ELR (cell line): ENCODE measurements at places on chromosomes 1 and 21.

DNA sequence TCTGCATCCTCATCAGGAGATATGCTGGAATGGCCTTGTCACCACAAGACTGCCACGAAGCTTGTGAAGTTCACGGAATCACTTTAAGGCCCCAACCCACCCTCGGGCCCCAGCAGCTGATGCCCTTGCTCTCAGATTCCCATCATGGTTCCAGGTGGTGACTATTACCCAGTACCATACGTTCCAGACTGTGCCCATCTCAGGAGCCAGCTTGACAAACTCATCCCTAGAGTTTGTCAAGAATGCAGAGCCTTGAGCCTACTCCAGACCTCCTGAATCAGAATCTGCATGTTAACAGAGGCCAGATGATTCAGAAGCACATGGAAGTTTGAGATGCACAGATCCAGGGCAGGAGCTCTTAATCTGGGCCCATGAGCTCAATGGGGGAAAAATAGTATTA, 53.9 kb upstream of the RBM15 start:
- DNase-seq: no peak

- no peak for DNase-seq
Observed at GRCh38 chr1:56755911-56756310, 63.3 kb downstream of the FYB2 start.

- DNase-seq: no peak
Observed at GRCh38 chr21:17118638-17119384, 394.0 kb upstream of the CXADR start.

GRCh38 chr1:92653605-92654381, 131.1 kb downstream of the EVI5 start:
- no peak for DNase-seq

DNA sequence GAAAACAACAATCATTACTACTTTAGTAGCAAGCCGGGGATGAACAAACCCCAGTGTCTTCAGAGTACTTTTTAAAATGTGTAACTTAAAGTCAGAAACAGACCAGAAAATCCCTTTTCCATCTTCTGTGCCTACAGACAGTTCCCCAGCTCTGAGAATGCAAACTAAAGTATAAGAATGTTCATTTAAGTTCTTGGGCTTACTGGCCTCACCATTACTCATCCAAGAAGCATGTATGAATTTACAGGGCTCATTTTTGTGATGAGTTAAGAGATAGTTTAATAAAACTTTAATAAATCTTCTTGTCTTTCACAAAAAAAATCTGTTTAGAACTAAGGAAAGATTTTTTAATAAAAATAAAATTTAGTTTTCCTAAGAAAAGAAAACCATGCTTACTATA, 4.6 kb downstream of the LPGAT1 start:
- peak; percentile 82 for DNase-seq

GRCh38 chr1:81592233-81592632, 208.5 kb upstream of the ADGRL2 start:
- no peak for DNase-seq

- no peak for DNase-seq
Observed at GRCh38 chr21:42572906-42573495, 59.3 kb downstream of the SLC37A1 start.

GRCh38 chr1:169586067-169586394, 250 bp downstream of the F5 start:
- DNase-seq: no peak

DNA sequence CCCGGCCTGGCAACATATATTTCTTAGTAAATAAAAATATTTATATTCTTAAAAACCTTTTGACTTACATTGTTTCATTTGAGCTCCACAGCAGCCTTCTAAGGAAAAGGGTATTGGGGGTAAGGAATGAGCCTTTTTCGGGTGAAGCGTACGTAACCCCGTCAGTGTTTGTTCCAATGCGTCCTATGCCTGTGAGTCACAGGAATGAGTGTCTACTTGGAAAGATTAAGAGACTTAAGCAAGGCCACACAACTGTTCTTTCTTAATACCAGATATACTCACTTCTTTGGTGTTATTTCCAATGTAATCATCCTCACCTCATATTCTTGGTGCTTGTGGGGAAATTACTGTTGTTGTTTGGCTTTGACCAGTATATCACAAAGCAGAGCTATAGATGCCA, 22.7 kb downstream of the WDTC1 start:
- DNase-seq: no peak

GRCh38 chr1:194045416-194045815, 859.0 kb upstream of the B3GALT2 start:
- peak; percentile 85 for DNase-seq

- DNase-seq: no peak
Observed at GRCh38 chr1:71645015-71645414, 564.2 kb upstream of the ZRANB2 start.

- no peak for DNase-seq
Observed at GRCh38 chr1:178399177-178399728, 97.5 kb downstream of the CLEC20A start.

DNA sequence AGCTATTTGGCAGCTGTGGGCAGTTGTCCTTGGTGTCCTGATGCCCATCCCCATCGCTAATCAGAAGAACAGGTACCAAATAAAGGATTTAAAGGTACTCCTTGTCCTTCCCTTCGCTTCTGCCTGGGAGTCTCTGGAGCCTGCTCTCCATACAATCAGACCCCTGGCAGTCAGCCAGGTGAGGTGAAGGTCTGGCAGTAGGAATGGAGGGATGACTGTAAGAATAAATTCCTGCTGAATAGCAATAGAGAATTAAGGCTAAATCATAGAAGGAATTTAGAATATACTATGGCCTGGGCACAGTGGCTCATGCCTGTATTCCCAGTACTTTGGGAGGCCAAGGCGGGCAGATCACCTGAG, 9.2 kb downstream of the THBS3 start:
- DNase-seq: no peak

GRCh38 chr1:22184892-22185612, 42.2 kb upstream of the WNT4 start:
- no peak for DNase-seq

- no peak for DNase-seq
Observed at GRCh38 chr1:146051452-146051851, 29.9 kb upstream of the HJV start.

DNA sequence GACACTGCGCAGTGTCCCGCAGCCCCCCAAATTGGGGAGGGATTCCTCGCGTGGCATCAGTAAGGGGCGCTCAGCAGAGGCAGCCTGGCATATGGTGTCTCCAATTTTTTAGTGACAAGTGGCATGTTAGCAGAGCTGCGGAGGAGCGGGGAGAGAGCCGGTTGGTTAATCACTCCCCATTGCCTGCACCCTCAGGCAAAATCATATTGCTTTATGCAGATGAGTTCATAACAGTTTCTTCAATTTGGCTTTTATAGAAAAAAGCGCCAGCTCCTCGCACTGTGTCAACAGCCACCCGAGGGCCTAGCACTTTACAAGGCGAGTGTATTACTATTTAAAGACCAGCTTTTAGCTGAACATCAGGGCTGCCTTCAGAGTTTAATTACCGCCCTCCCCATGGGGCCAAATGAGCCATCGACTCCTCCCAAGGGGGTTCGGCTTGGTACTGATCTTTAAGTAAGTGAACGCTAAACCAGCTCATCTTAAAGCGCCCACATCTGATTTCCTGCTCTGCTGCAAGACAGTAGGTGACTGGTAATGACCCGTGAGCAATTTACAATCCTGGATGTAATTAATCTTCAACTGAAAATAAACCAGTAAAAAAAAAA, 298.9 kb downstream of the DSCAM start:
- DNase-seq: no peak

DNA sequence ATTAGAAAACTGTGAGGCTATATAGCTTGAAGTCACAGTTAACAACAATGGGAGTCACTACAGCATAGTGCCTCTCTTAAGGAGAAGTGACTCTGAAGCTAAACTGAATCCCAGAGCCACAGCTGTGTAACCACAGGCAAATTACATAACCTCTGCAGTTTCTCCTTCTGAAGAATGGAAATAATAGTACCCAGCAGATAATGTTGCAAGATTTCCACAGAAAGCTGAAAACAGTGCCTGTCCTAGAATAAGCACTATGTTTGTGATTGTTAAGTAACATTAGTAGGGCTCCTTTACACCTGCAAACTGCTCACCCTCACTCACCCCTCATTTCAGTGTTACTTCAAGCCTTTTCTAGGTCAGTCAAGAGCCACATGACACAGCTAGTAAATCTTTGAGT, 886.7 kb downstream of the PLA2G4A start:
- DNase-seq: no peak

GRCh38 chr1:2438038-2438437, 25.7 kb upstream of the PEX10 start:
- DNase-seq: no peak

- no peak for DNase-seq
Observed at GRCh38 chr1:48640836-48641492, 135.7 kb downstream of the BEND5 start.

GRCh38 chr1:77658271-77658670, 24.2 kb downstream of the ZZZ3 start:
- DNase-seq: no peak

GRCh38 chr1:171718216-171718615, 23.6 kb downstream of the VAMP4 start:
- DNase-seq: peak; percentile 42

DNA sequence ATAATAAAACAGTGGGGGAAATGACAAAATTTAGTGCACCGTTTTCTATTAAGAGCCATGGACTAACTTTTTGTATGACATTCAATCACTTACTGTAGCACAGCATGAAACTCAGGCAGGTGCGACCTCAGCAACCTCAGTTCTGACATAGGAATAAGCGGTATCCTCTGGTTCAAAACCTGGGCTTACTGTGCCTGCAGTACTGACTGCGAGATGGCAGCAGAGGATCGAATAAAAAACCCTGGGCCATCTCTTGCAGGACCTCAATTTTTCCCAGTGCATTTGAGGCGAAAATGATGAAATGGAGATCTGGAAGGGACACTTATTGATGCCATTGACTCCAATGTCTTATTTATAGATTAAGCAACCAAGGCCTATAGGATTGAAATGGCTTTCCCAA, 214.7 kb downstream of the ADGRL2 start:
- no peak for DNase-seq

- DNase-seq: no peak
Observed at GRCh38 chr21:42225042-42225441, 6.1 kb downstream of the ABCG1 start.

DNA sequence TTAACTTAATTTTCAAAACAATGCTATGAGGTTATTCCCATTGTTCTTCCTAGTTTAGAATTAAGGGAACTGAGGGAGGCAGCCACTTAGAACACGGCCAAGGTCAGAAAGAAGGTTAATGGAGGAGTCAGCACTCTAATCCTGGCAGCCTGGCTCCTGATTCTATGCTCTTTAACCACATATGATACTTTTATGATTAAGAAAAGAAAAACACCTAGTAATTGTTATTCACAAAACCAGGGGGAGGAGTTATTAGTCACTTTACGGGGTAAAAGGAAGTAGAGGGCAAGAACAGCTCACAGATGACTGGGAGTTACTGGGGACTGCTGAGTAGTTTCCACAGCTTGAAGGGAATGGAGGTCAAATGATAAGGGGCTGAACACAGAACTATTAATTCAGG, 38.6 kb downstream of the GADD45A start:
- peak; percentile 91 for DNase-seq

GRCh38 chr21:33203371-33203724, 26.4 kb upstream of the IFNAR2 start:
- no peak for DNase-seq

GRCh38 chr1:211813590-211813989, 17.0 kb downstream of the LPGAT1 start:
- no peak for DNase-seq

- no peak for DNase-seq
Observed at GRCh38 chr1:60670302-60670701, 412.1 kb upstream of the NFIA start.

GRCh38 chr1:118563981-118564951, 379.2 kb upstream of the SPAG17 start:
- no peak for DNase-seq

- no peak for DNase-seq
Observed at GRCh38 chr1:171083222-171083621, 7.5 kb upstream of the FMO3 start.

- no peak for DNase-seq
Observed at GRCh38 chr1:203213126-203213525, 16.3 kb downstream of the CHIT1 start.

DNA sequence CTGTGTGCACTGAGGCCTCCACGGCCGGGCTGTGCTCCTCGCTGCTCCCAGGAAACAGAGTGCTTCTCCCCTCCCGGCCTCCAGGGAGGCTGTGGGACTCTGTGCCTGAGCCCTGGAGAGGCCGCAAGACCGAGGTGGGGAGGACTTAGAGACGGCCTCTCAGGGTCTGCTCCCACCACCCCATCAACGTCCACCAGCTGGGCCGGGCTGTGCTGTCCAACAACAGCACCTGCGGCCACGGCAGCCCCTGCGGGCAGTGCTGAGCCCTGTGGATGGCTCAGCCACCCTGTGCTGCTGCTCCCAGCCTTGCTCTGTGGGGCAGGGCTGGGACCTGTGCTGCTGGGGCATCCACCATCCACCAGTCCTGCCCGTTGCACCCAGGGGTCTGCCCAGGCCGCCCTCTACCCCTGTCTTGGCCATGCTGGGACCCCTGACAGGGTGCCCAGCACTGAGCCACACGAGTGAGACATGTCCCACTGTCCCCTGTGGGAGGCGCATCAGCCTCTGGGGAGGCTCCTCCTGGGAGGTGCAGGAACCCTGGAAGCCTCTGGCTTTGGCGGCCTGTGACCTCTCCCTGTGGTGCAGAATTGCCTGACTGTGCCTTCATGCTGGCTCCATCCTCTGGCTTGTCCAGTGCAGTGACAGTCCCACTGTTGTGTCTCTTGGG, 31.2 kb upstream of the LRRC3 start:
- no peak for DNase-seq

GRCh38 chr1:11238311-11238710, 24.0 kb downstream of the MTOR start:
- DNase-seq: no peak

GRCh38 chr1:214386747-214387146, 105.8 kb downstream of the SMYD2 start:
- DNase-seq: peak; percentile 82

GRCh38 chr1:44632598-44632997, 41.7 kb downstream of the TMEM53 start:
- DNase-seq: peak; percentile 47

DNA sequence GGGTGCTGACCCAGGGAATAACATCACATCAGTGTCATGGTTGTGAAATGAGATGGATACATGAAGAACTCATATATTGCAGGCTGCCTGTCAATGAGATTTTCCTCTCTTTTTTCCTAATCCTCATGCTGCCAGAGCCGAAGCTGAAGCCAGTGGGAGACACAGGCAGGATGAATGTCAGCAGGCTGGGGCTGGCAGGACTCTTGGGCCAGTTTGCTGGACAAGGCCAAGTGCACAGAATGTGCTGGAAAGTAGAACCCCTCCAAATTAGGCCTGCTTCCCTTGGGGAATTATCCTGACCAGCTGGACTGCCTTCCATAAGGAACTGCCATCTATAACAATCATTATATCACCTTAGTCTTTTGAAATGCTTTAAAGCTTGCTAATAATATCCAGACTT, 31.4 kb downstream of the SLC44A3 start:
- no peak for DNase-seq
